Stomach (tissue), 19 donors: ENCODE measurements at places on chromosomes 5 and 9. TPM values are rescaled to one million over a fixed set of nuclear protein-coding genes. Genes with fewer than 3 reads are reported as not detected.

DNA sequence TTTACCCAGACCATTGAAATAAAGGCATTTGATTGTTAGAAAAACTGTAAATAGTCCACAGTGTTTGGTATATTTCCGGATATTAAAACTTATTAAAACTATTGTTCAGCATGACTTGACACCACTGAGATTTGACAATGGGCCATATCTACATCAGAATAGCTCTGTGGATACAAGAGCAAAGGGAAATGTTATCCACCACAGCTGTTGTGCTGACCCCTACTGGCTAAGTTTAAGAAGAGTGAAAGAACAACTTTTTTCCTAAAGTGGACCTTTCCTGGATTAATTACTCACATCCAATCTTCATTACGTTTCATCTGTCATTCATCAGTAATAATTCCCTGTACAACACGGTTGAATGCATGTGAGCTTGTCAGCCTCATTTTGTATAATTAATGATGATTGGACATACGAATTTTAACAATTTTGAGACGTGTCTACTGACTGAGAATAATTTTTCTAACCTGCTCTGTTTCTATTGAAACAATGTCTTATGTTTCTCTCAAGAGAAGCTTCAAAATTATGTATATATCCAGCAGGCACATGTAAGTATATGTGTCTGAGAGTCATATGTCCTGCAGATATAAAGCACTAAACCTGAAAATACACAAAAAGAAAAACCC is 1952.6 kb downstream of the MAT2B start:
- H3K36me3 ChIP-seq = no peaks in the 10 kb centered on the region
- H3K4me1 ChIP-seq = no peaks in the 10 kb centered on the region
- no peak overlapping the region for H3K4me3 ChIP-seq
- no peak overlapping the region for H3K27ac ChIP-seq
- no peaks in the 10 kb centered on the region for H3K27me3 ChIP-seq

GRCh38 chr9:20722221-20722620 is 38.2 kb downstream of the FOCAD start:
- H3K27ac ChIP-seq = no peak overlapping the region
- H3K27me3 ChIP-seq = no peaks in the 10 kb centered on the region
- DNase-seq = no peak
- H3K36me3 ChIP-seq = no peaks in the 10 kb centered on the region
- no peak overlapping the region for H3K4me3 ChIP-seq
- no peaks in the 10 kb centered on the region for H3K4me1 ChIP-seq

DNA sequence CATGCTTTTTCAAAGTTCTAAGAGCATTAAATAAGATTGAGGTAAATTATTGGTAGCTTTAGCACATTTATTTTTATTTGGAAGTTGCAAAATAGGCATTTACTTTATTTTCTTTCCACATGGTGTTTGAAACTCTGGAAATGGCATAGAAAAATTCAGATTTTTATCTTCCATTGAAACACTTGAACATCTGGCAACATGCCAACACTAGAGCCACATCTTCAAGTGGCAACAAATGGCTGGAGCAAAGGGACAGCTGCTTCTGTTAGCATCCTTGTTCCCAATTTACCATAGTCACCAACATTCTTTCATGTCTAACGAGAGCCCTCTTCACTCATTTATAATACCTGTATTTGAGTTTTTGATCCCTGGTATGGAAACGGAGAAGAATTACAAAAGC is 539.9 kb downstream of the ZNF608 start:
- H3K27ac ChIP-seq = no peak overlapping the region
- H3K4me3 ChIP-seq = no peak overlapping the region
- no peaks in the 10 kb centered on the region for H3K4me1 ChIP-seq

DNA sequence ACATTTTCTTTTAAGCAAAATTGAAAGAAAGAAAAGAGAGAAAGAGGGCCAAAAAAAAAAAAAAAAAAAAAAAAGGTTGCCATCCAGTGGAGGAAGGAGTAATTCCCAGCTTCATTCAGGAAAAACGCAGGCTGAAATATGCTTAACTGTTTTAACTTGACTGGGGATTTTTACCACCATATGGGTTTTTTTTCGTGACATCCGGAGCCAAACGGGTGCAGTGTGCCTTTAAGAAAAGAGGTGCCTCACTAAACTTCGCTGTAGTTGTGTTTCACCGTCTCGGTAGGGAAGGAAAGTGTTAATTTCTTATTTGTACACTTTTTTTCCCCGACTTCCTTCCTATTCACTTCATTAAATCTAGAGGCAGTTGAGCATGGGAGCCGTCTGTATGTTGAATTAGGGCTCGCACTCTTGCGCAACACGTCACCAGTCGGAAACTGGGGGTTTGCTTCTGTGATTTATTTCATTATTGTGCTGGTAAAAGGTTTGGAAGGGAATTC is 143.0 kb downstream of the SMARCA2 start:
- H3K27ac ChIP-seq = peak overlapping the region; percentile 84
- peaks cover 18% of the 10 kb centered on the region for H3K36me3 ChIP-seq
- peak overlapping the region; percentile 45 for H3K4me3 ChIP-seq

- DNase-seq = no peak
- no peaks in the 10 kb centered on the region for H3K36me3 ChIP-seq
- no peaks in the 10 kb centered on the region for H3K27me3 ChIP-seq
- peak overlapping the region; percentile 21 for H3K27ac ChIP-seq
- peaks cover 29% of the 10 kb centered on the region for H3K4me1 ChIP-seq
Observed at GRCh38 chr5:140162275-140162674, 12.7 kb upstream of the CYSTM1 start.

QSOX2 gene
- total RNA-seq = 6.1 TPM

DNA sequence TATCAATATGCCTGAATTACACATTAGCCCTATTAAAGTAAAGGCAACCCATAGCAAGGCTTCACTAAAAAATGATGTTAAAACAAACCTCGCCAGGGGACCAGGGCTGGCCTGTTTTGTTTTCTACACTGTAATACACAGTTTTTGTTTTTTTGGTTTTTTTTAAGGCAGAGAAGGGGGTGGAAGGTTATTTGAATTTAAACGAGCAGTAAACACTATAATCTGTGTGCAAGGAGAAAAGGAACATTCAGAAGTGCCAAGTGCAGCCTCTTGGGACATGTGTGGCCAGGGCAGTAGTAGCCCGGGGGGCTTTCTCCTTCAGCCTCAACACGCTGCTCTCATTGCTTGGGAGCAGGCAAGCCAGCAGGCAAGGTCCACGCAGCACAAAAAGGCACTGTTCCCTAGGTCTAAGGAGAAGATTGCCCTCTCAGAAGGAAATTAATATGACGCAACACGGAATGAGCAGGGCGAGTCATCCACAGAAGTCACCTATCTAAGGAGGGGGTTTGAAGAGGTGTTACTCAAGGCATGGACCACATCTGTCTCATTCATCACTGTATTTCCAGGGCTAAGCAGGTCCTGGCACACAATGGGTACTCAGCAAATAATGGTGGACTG is 16.2 kb downstream of the SIL1 start:
- H3K27me3 ChIP-seq = no peaks in the 10 kb centered on the region
- H3K27ac ChIP-seq = peak overlapping the region; percentile 37
- peaks cover under 1% of the 10 kb centered on the region for H3K36me3 ChIP-seq
- no peak for DNase-seq

GRCh38 chr5:175520873-175521272 is 42.5 kb downstream of the SFXN1 start:
- no peaks in the 10 kb centered on the region for H3K27me3 ChIP-seq
- DNase-seq = no peak
- H3K4me1 ChIP-seq = no peaks in the 10 kb centered on the region

DNA sequence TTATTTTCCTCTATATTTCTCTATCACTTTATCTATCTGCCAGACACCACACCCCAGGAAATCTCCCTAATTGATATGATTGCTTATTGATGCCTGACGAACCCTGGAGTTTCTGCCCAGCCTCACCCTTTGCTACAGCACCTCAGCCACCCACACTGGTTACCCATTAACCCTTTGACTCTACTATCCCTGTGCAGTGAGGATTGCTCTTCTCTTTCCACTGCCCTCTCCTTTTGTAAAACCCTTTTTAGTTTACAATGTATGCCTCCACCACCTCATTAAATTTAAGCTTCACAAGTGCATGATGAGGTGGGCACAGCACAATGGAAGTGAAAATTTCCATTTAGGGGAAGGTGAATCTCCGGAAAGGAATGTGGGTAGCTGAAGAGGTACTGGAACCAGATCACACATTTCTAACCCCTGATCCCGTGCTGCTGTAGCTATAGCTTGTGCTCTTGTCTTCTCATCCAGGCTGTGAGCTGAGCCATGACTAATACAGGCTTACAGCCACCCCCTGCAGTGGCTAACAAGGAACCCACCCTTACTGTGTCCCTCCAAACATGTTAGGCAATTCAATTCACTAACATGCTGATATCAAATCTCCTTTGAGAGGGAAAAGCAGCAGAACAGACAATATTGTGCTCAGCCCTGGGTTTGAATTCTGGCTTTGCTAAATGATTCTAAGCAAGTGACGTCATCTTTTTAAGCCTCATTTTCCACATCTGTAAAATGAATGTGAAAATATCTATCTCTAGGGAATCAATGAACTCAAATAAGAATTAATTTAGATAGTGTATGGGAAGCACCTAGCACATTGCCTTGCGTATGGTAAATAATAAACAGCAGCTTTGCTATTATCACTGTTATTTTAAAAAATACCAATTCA is 186.9 kb upstream of the TRIM32 start:
- H3K27ac ChIP-seq = no peak overlapping the region
- DNase-seq = no peak
- no peaks in the 10 kb centered on the region for H3K36me3 ChIP-seq

GRCh38 chr9:116891424-116891823 is 204.3 kb downstream of the TRIM32 start:
- DNase-seq = no peak
- H3K4me1 ChIP-seq = no peaks in the 10 kb centered on the region
- H3K36me3 ChIP-seq = no peaks in the 10 kb centered on the region
- no peaks in the 10 kb centered on the region for H3K27me3 ChIP-seq

- no peak overlapping the region for H3K27ac ChIP-seq
- H3K36me3 ChIP-seq = no peaks in the 10 kb centered on the region
- H3K4me1 ChIP-seq = no peaks in the 10 kb centered on the region
- no peak overlapping the region for H3K4me3 ChIP-seq
- DNase-seq = no peak
Observed at GRCh38 chr9:101586651-101587050, 8.1 kb downstream of the PPP3R2 start.

- DNase-seq = no peak
- H3K27me3 ChIP-seq = no peaks in the 10 kb centered on the region
- no peaks in the 10 kb centered on the region for H3K4me1 ChIP-seq
- no peaks in the 10 kb centered on the region for H3K36me3 ChIP-seq
Observed at GRCh38 chr9:104494808-104495207, 9.3 kb upstream of the OR13F1 start.

MAPK9 gene
- total RNA-seq = 31.7 TPM

ADRB2 gene
- total RNA-seq = 20.4 TPM

GRCh38 chr5:139167952-139168720 is 30.0 kb downstream of the SIL1 start:
- no peaks in the 10 kb centered on the region for H3K36me3 ChIP-seq
- H3K4me1 ChIP-seq = no peaks in the 10 kb centered on the region

SLC34A3 gene
- total RNA-seq = not detected

PRSS3 gene
- 91.2 TPM for total RNA-seq

JAKMIP2 gene
- total RNA-seq = not detected

DNA sequence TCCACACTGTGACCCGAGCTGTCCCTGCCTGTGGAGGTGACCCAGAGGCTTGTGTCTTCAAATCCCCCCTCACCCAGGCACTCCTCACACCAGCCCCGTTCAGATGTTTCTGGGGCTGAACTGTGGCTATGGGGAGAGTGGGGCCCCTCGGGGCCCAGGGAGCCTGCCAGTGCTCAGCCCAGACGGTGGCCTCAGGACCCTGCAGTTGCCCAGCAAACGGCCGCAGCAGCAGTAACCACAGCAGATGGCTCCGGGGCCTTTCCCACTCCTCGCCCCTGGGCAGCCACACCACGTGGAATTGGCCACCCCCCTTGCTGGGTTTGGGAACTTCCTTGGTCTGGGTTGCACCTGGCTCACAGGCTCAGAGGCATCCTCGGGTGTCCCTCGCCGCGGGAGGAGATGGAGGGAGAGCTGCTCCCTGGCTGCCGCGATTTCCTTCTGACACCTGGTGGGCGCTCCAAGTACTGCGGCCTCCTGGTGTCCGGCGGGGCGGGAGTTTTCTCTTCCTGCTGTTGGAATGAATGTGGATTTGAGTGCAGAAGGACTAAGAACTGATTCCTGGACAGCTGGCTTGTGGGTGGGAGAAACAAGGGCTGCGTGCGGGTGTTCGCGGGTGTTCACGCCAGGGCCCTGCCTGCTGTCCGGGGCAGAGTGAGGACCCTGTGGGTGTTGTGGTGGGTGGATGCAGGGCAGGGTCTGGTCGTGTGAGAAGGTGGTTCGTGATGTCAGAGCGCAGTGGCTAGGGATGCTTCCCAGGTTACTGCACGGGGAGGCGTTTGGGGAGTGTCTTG is 97.5 kb downstream of the COL5A1 start:
- H3K27me3 ChIP-seq = peaks cover 13% of the 10 kb centered on the region
- peaks cover 27% of the 10 kb centered on the region for H3K36me3 ChIP-seq
- no peak overlapping the region for H3K27ac ChIP-seq
- H3K4me3 ChIP-seq = no peak overlapping the region
- peak; percentile 67 for DNase-seq
- H3K4me1 ChIP-seq = peaks cover 40% of the 10 kb centered on the region

- H3K27ac ChIP-seq = no peak overlapping the region
- H3K4me1 ChIP-seq = peaks cover 15% of the 10 kb centered on the region
- no peak overlapping the region for H3K4me3 ChIP-seq
- H3K27me3 ChIP-seq = no peaks in the 10 kb centered on the region
Observed at GRCh38 chr5:177146891-177147638, 13.5 kb downstream of the NSD1 start.

SPAAR gene
- total RNA-seq = 1.2 TPM

- no peaks in the 10 kb centered on the region for H3K27me3 ChIP-seq
- H3K4me3 ChIP-seq = no peak overlapping the region
- no peaks in the 10 kb centered on the region for H3K36me3 ChIP-seq
- no peak overlapping the region for H3K27ac ChIP-seq
Observed at GRCh38 chr9:91239367-91240111, 122.2 kb downstream of the AUH start.

SPINK4 gene
- total RNA-seq = not detected

GRCh38 chr9:37551888-37552287 is 24.3 kb downstream of the FBXO10 start:
- no peak for DNase-seq
- H3K36me3 ChIP-seq = no peaks in the 10 kb centered on the region
- no peak overlapping the region for H3K4me3 ChIP-seq
- no peak overlapping the region for H3K27ac ChIP-seq
